ENCODE measurements at places on chromosomes 4 and X.

DNA sequence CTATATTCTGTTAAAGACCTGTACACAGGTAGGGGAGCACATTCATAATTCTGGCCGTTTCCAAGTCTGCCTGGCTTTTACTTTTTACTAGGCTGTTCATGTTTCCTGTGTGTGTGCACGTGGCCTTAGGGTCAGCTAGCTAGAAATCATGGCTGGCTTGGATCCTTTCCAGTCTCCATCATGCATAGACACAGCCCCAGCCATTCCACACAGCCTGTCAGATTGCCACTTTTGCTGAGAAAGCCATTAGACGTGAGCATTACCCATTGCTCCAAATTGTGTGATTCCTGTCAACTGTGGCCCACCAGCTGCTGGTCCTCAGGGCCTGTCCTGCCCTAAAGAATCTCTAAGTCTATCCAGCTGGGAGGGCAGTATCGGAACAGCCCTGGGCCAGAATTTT is 11.4 kb upstream of the SORCS2 start:
- no peak for DNase-seq

GRCh38 chr4:79476196-79476595 is 68.2 kb upstream of the GK2 start:
- DNase-seq: no peak

DNA sequence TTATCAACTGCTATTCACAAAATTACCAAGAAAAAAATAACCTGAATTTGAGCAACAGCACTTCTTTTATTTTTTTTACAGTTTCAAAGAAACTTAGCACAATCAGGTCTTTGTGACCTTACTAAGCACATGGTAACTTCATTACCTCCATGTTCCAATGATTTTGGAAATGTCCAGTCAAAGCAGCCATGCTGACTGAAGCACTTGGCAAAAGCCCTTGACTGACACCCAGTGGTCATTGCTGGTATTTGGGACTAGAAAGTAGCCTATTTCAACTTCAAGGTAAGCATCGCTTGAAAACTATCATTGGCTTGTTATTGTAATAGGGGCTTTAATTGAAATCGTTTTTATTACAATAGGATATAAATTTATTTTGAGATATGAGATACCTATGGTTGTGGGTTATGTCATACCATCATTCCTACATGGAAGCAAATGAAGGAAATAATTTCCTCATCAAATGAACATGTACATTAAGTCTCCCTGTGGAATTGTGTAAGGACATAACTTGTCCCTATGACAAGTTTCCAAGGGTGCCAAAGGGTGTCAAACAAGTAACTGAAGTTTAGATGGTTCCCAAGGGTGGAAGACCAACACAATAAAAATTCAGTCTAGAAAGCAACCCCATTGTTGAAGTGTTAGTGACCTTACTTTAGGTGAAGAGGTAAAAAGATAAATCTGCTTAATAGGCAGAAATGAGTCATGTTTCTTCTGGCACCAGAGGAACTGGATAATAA is 15.2 kb upstream of the ANXA10 start:
- DNase-seq: no peak

DNA sequence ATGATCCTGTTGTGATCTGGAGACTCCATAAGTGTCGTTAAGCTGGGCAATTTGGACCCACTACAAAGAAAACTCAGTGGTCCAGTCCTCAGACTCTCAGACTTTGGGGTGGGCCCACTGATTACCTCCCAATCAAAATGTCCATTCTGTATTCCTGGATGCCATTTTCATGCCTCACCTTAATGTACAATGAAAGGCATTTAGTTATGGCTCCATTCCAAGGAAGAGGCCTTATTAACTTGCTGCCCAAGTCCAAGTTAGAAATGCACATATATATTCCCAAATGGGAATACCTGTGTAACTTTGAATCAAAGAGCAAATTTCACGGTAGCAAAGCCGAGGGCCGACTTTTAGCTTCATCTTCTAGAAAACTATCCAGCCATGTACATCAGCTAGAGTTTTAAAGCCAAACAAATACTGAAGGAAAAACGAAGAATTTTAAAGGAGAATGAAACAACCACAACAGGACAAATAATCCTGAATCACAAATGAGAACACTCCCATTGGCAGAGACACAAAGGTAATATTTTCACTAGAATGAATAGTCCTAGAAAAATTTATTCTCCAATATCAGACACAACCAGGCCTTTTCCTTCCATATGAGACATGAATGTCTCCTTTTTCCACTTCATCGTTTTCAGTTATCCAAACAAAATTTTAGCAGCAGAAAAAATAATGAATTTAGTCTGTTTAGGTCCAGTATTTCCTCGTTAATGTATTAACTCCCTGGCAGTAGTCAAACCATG is 63.7 kb upstream of the HHIP start:
- no peak for DNase-seq

GRCh38 chr4:11081006-11081405 is 347.7 kb downstream of the HS3ST1 start:
- DNase-seq: no peak

DNA sequence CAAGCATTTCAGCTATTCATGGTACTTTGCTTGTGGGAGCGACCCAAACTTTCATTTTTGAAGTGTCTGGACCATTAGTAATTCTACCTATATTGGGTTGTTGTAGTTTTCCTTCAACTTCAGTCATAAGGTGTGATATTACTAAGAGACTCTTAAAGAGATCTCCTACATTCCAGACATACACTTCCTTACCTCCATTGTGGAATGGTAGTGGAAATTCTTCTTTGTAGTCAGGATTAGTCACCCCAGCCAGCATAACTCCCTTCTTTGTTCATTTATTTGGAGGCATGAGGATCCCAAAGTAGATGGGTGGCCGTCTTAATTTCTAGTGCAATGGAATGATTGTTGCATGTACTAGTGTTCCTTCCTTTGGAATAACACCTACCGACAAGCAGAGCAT is 991.4 kb downstream of the ARAP2 start:
- no peak for DNase-seq

- no peak for DNase-seq
These were observed 21.0 kb downstream of the RBM47 start for GRCh38 chr4:40608628-40609027.

GRCh38 chr4:13088726-13089658 is 395.1 kb downstream of the RAB28 start:
- no peak for DNase-seq

GRCh38 chr4:19259920-19260319 is 991.8 kb upstream of the SLIT2 start:
- DNase-seq: no peak

- DNase-seq: no peak
These were observed 24.8 kb upstream of the FAM193A start for GRCh38 chr4:2511645-2512131.

GRCh38 chr4:66059556-66059955 is 389.3 kb upstream of the EPHA5 start:
- no peak for DNase-seq

DNA sequence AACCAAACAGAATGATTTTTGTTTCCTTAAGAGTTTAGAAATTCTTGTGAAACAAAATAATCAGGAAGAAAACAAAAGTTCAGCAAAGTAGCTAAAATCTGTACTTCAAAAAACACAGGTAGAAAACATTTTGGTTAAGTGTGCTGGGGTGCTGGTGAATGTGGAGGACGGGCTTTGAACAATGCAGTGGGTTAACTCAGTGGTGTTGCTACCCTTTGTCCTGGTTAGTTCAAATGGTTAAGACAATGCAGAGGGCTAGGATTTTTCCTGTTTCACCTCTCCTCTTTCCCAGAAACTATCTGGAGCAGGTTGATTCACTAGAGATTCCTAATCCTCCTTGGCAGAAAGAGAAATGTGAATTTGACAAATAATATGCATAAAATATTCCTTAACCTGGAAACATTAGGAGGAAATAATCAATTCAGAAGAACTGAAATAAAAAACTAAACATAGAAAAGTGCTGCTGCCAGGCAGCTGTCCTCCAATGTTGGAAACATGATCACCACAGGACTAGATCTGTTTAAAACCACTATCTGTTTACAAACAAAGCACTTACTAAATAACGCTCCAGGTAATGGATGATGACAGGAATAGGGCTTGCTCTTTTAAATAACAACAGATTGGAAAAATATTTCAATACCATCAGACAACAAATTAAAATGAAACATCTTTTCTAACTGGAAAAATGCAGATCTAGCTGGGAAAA is 148.9 kb downstream of the MAML3 start:
- DNase-seq: no peak
